ENCODE measurements at places on chromosomes 11 and 22.

- no peaks in the 10 kb centered on the region for H3K4me1 ChIP-seq
- DNase-seq = no peak
- no peak overlapping the region for H3K27ac ChIP-seq
- H3K27me3 ChIP-seq = no peaks in the 10 kb centered on the region
- no peak overlapping the region for H3K4me3 ChIP-seq
- H3K36me3 ChIP-seq = peaks cover 4% of the 10 kb centered on the region
Measured at GRCh38 chr11:64186492-64187165, 658 bp downstream of the STIP1 start.

GRCh38 chr11:61752117-61752924 is at the start of gene MYRF:
TSS of gene MYRF (plus strand) at chr11:61752636. CDS start at chr11:61752745, 109 bp downstream.
- no peaks in the 10 kb centered on the region for H3K4me1 ChIP-seq
- H3K4me3 ChIP-seq = peak within 1 kb of the TSS; percentile 27
- no peak within 1 kb of the TSS for H3K27ac ChIP-seq
- no peaks in the 10 kb centered on the region for H3K36me3 ChIP-seq
- no peak for DNase-seq
- no peaks in the 10 kb centered on the region for H3K27me3 ChIP-seq

GRCh38 chr22:36087784-36088183 is 59.2 kb upstream of the RBFOX2 start:
- no peak overlapping the region for H3K4me3 ChIP-seq
- no peak overlapping the region for H3K27ac ChIP-seq
- H3K4me1 ChIP-seq = no peaks in the 10 kb centered on the region
- DNase-seq = no peak
- H3K27me3 ChIP-seq = no peaks in the 10 kb centered on the region

DNA sequence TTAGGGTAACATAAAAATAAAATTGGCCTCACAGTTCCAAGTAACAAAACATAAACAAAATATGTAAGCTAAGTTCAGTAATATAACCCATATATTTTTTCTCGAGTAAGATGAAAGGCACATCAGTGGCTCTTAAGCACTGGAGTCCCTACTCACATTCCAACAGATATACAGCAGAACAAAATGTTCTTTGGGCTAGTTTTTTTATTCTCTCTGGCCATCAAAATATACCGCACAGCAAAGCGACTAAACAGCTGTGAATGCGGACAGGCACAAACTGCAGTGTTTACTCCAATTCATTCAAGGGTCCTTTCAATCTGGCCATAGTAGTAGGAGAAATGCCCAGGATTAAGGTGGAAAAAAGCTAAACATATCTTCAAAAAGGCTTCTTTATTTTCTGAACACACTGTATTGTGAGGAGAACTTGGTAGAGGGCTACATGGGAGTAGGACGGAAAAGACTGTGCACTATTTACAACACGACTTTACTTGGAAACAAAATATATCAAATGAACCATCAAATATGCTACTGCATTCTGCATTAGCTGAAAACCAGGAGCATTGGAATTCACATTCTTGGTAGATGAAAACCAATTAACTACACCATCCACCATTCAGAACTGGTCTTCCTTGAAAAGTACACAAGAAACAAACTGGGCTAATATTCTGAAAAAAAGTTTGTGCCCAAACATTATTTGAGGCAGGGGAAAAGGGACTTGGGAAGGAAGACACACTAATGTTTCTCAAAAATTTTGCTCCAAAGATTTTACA is 4.4 kb downstream of the CDON start:
- H3K4me1 ChIP-seq = peaks cover 17% of the 10 kb centered on the region
- H3K27me3 ChIP-seq = no peaks in the 10 kb centered on the region
- H3K4me3 ChIP-seq = no peak overlapping the region
- H3K27ac ChIP-seq = peak overlapping the region; percentile 11
- no peak for DNase-seq

GRCh38 chr11:28598531-28598930 is 490.3 kb downstream of the METTL15 start:
- H3K36me3 ChIP-seq = no peaks in the 10 kb centered on the region
- no peak for DNase-seq
- no peak overlapping the region for H3K4me3 ChIP-seq
- no peaks in the 10 kb centered on the region for H3K27me3 ChIP-seq
- H3K27ac ChIP-seq = no peak overlapping the region
- no peaks in the 10 kb centered on the region for H3K4me1 ChIP-seq

DNA sequence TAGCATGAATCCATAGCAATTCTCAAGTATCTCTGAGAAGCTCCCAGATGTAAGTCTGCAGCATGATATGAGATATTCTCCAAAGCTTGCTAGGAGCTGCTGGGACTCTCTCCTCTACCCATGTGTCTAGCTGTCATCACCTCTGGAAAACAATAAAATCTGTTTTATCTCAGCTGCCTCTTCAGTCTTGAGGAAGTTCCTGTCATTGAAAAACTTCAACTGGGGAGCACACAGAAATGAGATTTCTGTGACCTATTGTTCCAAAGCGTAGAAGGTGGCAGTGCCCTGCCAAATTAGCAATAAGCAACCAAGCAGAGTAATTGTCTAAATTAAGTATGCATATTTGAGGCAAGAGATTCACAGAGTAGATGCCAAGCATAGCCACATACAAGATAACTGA is 1380.6 kb upstream of the RAG2 start:
- no peaks in the 10 kb centered on the region for H3K4me1 ChIP-seq
- no peak overlapping the region for H3K27ac ChIP-seq
- no peaks in the 10 kb centered on the region for H3K36me3 ChIP-seq
- no peaks in the 10 kb centered on the region for H3K27me3 ChIP-seq
- H3K4me3 ChIP-seq = no peak overlapping the region

DNA sequence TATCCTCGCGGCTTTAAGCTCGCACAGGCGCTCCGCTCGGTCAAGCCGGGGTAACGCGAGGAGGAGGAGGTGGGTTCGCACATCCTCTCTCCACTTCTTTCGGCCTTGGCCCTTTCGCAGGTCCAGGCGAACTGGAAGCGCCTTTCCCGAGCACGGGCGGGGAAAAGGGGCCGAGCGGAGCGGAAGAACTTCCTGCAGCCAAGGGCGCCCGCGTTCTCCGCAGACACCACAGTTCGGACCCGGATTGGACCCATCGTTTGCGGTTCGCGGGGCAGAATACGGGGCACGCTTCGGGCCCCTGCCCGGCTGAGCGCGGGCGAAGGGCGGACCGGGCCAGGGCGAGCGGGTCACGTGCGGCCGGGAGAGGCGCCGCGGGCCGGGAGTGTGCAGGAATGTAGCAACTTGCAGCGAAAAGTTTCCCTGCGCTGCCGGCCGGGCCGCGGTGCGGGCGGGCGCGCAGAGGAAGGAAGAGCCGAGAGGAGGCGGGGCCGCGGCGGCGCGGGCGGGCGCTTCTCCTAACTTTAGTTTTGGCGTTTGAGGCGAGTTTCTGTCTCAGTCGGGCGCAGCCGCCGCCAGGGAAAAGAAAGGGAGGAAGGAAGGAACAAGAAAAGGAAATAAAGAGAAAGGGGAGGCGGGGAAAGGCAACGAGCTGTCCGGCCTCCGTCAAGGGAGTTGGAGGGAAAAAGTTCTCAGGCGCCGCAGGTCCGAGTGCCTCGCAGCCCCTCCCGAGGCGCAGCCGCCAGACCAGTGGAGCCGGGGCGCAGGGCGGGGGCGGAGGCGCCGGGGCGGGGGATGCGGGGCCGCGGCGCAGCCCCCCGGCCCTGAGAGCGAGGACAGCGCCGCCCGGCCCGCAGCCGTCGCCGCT is at the start of gene YAP1:
Gene YAP1 (plus strand): TSS at position 552 of the 865 bp plus-strand sequence. CDS start 402 bp downstream, outside the sequence.
- H3K27ac ChIP-seq = peak within 1 kb of the TSS; percentile 99
- peaks cover 6% of the 10 kb centered on the region for H3K36me3 ChIP-seq
- H3K4me1 ChIP-seq = no peaks in the 10 kb centered on the region
- no peaks in the 10 kb centered on the region for H3K27me3 ChIP-seq

- H3K4me3 ChIP-seq = no peak overlapping the region
- no peak for DNase-seq
- no peaks in the 10 kb centered on the region for H3K4me1 ChIP-seq
- H3K27ac ChIP-seq = no peak overlapping the region
- H3K36me3 ChIP-seq = no peaks in the 10 kb centered on the region
Measured at GRCh38 chr11:9982127-9982795, 311.8 kb downstream of the SBF2 start.

DNA sequence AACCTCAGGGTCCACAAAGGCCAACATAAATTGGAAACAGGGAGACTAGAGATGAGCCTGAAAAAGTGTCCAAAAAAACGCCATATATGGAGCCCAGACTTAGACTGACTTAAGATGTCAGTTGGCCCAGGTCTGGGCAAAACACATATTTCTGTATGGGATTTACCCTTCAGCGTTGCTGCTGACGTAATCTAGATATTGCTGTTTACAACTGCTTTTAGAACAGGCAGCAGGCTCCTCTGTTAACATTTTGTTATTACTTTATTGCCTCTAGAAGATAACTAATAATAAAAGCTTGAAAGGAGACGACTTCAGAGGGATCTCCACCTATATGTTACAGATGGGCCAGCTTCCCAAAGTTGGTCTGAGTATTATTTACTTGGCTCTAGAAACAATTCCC is 8.7 kb downstream of the ME3 start:
- peaks cover 12% of the 10 kb centered on the region for H3K4me1 ChIP-seq
- H3K27me3 ChIP-seq = no peaks in the 10 kb centered on the region
- no peak overlapping the region for H3K4me3 ChIP-seq
- no peak overlapping the region for H3K27ac ChIP-seq
- peaks cover 13% of the 10 kb centered on the region for H3K36me3 ChIP-seq
- no peak for DNase-seq

DNA sequence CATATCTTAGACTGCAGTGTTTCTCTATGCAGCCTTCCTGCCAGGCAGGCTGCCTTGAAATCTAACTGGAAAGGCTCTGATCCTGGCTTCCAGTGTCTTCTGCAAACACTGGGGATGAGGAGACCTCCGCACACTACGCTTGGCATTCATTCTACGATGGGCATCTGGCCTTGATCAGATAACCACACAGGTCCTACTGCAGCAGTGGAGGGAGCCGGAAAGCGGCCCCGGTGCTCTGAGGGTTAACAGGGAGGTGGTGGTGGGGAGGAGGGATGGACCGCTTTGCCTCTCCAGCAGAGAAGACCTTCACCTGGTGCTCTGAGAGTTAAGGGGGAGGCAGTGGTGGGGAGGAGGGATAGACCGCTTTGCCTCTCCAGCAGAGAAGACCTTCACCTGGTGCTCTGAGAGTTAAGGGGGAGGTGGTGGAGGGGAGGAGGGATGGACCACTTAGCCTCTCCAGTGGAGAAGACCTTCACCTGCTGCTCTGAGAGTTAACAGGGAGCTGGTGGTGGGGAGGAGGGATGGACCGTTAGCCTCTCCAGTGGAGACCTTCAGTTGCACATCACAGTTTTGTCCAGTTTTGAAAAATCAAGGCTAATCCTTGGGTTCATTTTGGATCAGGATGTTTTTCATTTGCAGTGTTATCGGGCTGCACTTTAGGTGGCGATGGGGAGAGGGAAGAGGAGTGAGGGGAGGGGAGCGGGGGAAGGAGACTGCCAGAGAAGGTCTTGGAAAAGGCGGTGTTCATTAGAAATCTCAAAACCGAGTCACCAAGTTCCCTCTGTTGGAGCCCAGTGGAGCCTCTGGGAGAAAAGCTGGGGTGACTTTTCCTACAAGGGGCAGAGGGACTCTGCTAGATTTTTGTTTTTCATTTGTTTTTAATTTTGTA is 5.6 kb downstream of the GAL start:
- H3K4me1 ChIP-seq = no peaks in the 10 kb centered on the region
- H3K36me3 ChIP-seq = no peaks in the 10 kb centered on the region
- no peak overlapping the region for H3K27ac ChIP-seq

DNA sequence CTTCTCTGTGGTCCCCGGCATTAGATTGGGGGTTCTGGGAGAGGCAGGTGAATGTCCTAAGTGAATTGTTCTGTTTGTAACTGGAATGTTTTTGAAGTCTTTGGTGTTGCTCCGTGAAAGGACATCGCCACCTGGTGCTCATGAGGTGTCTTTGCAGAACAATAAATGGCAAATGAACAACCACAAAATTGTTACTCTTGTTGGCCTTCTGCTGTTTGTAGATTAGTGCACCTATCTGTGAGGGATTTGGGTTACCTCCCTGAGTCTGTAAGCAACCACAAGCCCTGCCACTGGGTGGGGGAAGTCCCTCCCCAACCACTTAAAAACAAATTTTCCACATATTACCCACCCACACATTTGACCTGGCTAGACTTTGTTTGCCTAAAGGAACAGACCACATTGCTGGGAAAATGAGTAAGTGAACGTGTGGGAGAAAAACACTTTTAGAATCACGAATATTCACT is 4.7 kb downstream of the MPEG1 start:
- no peak for DNase-seq
- H3K4me3 ChIP-seq = no peak overlapping the region
- no peaks in the 10 kb centered on the region for H3K27me3 ChIP-seq

DNA sequence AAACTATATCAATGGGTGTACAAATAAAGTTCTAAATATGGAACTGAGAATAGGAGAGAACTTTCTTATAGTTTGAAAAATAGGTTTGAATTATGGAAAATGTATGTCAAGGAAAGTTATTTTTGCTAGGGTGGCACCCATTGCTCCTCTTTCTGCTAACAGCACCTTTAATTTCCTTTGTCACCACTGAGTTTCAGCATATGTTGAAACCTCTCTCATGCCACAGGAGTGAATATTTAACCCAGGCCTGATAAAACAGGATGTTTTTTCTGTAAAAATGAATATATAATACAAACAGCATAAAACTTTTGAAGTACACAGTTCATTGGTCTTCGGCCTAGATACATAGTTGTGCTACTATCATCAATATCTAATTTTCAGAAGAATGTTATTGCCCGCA is 385.5 kb upstream of the ANO5 start:
- H3K27ac ChIP-seq = no peak overlapping the region
- H3K4me1 ChIP-seq = no peaks in the 10 kb centered on the region
- H3K36me3 ChIP-seq = no peaks in the 10 kb centered on the region
- H3K27me3 ChIP-seq = no peaks in the 10 kb centered on the region
- no peak overlapping the region for H3K4me3 ChIP-seq

DNA sequence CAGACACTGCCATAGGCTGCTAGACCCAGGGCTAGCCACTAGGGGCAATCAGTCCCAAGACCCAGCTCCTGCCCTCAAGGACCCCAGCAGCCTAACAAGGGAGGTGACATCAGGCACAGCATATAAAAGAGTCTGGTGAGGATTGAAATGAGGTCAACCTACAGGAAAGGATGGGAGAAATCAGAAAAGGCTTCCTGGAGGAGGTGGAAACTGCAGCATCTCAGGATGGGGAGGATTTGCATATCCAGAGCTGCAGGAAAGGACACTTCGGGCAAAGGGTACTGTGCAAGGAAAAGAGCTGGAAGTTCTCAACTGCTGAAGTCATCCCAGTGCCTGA is 2.9 kb upstream of the ARFGAP2 start:
- H3K4me3 ChIP-seq = no peak overlapping the region
- H3K27ac ChIP-seq = peak overlapping the region; percentile 99
- no peaks in the 10 kb centered on the region for H3K27me3 ChIP-seq
- DNase-seq = no peak
- H3K4me1 ChIP-seq = no peaks in the 10 kb centered on the region
